ENCODE measurements at places on chromosomes 6 and 20.

GRCh38 chr6:3609388-3609787, 142.1 kb downstream of the PXDC1 start:
- no peak for DNase-seq

GRCh38 chr20:48731536-48731935, 96.3 kb downstream of the PREX1 start:
- no peak for DNase-seq

GRCh38 chr6:112176175-112176574, 78.2 kb downstream of the LAMA4 start:
- DNase-seq, result no peak

- no peak for DNase-seq
Observed at GRCh38 chr6:47792216-47792733, 10.4 kb downstream of the OPN5 start.

DNA sequence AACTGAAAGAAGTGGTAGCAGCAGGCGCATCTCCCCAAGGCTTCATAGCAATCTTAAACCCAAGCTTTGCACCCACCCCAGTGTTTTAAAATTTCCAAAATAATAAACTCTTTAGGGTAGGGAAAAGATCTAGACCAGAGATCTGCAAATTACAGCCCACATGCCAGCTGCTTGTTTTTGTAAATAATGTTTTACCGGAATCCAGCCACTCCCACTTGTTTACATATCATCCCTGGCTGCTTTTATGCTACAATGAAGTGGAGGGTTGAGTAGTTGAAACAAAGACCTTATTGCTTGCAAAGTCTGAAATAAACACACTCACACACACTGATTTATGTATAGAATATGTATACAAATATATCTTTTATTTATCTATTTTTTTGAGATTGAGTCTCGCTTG, 30.0 kb downstream of the SLX4IP start:
- DNase-seq, result no peak

DNA sequence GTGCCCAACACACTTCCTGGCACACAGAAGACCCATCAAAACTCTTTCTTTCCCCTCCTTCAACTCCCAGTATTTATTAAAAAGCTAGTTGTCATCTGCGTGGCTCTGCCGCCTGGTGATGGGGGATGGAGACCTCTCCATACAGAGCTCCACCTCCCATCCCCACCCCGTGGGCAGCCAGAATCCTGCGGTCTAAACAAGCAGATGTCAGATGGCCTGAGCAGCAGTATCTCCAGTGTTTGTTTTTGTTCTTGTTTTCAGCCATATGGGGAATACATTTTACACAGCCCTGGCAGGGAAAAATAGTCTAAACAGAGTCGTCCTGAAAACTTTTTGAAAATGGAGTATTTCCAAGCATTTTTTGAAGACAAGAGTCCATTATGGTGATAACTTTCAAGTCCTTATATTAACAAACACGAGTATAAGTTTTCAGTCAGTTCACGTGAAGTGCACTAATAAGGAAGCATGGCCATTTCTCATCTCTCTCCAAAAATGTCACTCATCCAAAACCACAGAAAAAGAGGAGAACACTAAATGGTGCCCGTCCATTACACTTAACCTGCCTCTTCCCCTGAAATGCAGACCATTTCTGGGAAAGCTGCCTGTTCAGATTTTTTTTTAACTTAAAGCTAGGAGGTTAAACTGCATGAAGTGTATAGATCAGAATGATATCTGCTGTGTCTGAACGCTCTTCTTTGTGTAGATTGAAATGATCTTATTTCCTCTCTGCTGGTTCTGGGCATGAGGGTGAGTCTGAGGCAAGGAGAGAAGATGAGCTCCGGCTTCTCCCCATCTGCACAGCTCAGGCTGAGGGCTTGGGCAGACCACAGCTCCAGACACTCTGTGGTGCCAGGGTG, 91.0 kb downstream of the TCP11 start:
- no peak for DNase-seq

- no peak for DNase-seq
Observed at GRCh38 chr6:50837589-50838445, 19.1 kb downstream of the TFAP2B start.

- no peak for DNase-seq
Observed at GRCh38 chr6:112258642-112259336, 4.4 kb upstream of the LAMA4 start.

DNA sequence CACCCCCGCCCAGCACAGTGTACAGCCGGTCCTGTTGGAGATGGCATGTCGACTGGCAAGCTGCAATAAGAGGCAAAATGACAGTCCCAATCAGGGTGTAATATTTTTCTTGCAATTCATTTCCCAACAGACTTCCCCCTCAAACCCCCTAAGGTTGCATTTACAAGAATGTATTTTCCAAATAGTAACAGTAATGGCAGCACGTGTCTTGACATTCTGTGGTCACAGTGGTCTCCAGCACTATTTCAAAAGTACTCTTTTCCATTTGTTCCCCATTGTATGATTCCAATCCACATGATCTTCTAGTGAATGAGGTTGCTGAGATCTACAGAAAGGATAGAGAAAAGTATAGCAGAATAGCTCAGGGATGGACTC, 97.8 kb upstream of the CARMIL1 start:
- DNase-seq, result no peak

DNA sequence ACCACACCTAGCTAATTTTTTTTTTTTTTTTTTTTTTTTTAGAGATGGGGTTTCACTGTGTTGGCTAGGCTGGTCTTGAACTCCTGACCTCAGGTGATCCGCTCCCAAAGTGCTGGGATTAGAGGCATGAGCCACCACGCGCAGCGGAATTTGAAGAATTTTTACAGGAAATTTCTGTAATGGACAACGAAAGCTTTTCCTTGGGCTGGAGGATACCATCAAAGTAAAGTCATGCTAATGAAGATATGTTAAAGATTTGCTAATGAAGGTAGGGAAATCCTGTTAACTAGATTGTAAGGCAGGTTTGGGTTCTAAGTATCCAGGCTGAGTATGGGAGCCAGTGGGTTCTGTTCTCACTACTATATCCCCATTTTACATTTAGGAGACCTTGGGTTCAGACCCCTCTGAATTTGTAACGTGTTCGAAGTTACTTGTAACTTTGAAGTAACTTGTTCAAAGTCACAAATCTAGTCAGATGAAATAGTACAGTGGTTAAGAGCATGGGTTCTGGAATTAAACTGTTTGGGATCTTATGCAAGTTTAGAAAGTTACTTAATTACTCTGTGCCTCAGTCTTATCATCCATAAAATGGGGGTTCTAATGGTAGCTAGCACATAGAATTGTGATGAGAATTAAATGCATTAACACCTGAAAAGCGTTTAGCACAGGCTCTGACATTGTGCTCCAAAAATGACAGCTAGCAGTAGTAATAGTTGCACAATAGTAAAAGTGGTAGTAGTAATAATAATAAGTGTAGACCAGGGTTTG, 123.4 kb upstream of the GPR6 start:
- no peak for DNase-seq

DNA sequence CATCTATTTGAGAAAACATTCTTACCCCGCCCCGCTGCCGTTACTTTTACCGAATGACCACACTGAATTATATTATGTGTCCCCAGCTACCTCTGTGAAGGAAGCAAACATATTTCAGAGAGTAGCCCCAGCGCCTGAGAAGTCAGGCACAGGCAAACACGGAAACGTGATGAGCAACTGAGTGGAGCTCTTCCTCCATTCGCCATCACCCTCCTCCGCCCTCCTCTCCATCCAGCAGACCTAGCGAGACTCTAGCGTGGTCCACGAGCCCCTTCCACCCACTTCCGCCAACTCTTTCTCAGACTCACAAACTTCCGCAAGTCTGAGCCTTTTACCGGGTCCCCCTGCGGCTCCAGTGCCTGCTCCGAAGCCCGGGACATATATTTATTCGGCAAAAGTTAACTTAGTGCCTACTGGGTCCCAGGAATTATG, 582 bp downstream of the SNRPB start:
- no peak for DNase-seq

DNA sequence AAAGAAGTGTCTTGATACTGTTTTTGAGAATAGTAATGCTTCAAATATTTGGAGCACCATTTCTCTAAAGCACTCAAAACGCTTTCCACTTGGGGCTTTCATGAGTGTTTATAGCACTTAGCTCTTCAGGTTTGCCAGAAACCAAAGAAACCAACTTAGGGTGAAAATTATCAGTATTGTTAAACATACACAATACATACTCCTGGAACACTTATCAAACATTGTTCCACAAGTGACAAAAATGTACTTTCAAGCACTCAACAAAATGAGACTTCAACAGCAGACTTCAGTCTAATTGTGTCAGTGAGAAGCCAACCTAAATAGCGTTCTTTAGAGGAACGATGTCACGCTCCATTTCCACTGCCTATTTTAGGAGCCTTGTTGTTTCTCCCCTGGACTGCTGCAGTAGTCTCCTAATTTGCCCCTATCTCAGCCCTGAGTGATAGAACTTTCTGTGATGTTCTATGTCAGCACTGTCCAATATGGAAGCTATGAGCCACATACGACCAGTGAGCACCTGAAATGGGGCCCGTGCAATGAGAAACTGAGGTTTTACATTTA, 461.3 kb downstream of the KIF16B start:
- no peak for DNase-seq

DNA sequence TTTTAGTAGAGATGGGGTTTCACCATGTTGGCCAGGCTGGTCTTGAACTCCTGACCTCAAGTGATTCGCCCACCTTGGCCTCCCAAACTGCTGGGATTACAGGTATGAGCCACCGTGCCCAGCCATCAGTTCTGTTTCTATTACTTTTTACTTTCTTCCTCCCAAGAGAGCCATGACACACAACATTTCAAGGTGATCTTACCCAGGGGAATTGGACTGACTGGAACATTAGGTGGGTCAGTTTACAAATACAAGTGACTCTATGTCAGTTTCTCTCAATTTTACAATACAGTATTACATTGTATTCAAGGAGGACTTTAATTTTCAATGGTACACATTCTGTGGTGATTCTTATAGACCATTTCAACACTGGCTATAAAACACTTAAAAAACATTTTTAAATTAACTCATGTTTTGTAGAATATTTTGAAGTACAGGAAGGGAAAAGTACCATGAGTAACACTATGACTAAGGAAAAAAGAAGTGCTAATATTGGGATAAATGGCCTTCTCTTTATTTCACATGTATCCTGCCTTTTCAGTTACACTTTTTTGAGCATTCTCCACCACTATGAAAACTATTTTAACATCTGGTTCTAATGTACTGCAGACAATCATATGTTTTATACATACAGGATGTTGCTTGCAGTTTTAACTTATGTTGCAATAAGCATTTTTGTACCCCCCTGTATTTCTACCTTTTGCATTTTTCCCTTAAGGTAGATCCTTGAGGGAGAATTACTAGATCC, 8.4 kb downstream of the TPBG start:
- DNase-seq, result no peak

GRCh38 chr20:47126709-47127108, 229.8 kb downstream of the ZMYND8 start:
- no peak for DNase-seq

GRCh38 chr6:14476793-14477531, 359.4 kb downstream of the CD83 start:
- DNase-seq, result no peak
